ENCODE measurements at places on chromosomes 12 and 14.

GRCh38 chr12:109621901-109622364, 48.3 kb downstream of the MVK start:
- DNase-seq = no peak

- DNase-seq = no peak
These were observed 14.6 kb downstream of the GTF2A1 start for GRCh38 chr14:81206115-81206514.

DNA sequence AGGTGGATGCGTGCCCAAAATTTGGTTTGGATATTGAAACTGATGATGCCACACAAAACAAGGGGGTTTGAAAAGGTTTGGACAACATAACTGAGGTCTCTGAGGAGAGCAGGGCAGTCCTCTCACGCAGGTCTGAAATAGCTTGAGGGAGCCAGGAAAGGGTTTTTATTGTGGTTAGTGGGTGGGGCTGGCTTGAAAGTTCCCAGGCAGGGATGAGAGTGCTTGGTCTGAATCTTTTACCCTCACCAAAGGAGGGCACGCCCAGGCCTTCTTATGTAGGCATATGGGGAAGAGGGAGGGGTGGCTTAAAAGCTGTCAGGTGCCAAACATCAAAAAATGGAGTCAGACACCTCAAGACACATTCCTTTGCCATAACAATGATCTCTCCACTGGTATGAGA, 493.1 kb upstream of the CCDC196 start:
- DNase-seq = no peak

DNA sequence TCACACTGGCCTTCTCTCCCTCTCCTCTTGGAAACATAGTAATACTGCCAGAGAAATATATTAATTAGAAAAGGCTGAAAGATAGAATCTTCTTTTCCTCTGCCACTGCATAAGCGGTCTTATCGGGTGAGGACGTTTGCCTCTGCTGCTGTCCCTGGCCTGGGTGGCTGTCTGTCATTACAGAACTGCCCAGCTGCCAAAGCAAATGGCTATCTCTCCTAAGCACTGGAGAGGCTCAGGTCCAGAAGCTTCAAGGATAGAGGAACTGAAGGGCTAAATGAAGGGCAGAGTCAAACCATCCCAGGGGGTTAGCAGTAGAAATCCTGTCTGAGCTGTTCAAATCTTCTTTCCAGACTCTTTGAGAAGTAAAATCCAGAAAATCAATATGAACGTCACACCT, 198.6 kb upstream of the CAND1 start:
- DNase-seq = no peak

DNA sequence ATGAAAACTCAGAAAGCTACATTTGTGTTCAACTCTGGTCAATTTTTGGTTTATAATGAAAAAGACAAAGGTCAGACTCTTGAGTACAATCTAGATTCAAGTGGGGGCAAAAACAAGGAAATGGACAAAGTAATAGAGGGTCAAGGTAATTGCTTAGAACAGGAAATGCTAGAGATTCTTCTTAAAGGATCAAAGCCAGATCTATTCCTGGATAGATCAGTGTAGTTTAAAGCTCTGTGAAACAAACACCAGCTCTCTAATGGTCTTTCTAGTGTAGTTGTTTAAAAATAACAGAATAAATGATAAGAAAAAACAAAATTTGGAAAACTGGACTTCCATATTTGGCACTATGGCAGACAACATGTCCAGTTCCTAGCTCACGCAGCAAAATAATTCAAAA, 70.7 kb upstream of the SLC8A3 start:
- DNase-seq = no peak

- DNase-seq = no peak
These were observed 5.7 kb downstream of the SHMT2 start for GRCh38 chr12:57235017-57235727.

DNA sequence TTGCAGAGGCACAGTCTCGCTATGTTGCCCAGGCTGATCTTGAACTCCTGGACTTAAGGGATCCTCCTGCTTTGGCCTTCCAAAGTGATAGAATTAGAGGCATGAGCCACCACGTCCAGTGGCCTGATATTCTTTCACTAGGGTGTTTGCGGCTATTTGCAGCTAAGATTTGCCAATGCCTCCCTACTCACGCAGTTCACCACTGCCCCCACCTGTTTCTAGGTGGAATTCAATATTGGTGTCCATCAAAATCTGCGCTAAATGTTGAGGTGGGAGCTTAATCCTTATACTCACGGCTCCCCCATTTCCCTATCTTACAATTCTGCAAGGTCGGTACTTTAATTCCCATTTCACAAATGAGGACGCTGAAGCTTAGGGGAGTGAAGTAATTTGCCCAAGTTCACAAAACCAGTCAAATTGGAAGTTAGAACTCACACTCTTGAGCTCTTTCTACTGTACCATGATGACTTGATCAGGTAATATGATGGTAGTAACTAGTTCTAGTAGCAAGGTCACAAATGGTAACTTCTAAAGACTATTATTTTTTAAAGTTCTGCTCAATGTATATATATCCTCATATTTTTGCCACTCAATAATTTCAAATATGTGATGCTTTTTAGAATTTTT, 22.1 kb upstream of the LRRC9 start:
- DNase-seq = no peak

GRCh38 chr14:85317491-85318021, 212.4 kb upstream of the FLRT2 start:
- no peak for DNase-seq

- no peak for DNase-seq
These were observed 9.4 kb downstream of the KCNA1 start for GRCh38 chr12:4918950-4919660.

GRCh38 chr12:1205512-1206060, 214.6 kb downstream of the ERC1 start:
- no peak for DNase-seq

DNA sequence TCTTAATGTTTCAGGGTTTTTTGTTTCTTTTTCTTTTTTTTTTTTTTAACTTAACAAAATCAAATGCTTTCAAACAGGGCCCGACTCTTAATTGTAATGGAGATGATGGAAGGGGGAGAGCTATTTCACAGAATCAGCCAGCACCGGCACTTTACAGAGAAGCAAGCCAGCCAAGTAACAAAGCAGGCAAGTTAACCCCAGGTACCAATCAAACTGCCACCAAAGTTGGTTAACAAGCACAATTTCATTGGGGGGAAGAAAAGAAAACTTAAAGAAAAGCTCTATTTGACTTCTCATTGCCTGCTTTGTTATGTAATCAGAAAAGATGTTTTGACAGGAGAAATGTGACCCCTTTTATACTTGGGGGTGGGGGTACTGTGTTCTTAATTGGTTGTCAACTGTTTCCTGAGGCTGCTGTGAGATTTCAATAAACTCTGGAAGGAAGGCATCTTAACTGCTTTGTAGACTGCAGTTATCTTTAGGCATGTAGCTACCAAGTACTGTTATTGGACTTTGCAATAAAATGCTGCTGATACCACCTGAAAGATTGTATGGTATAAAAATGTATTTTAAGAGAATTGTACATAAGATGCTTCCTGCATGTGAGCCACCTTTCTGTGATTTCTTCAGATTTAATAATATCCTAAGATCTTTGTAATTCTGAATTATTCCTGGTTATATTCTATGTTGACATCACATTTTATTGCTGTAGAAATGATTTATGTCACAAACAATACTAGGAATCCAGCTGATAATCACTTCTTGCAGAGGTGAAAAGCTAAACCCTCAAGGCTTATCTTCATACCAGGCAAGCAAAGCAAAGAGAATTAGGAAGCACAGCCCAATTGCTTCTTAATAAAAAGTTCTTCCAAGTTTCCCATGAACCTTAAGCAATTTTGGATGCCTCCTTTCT, 26.9 kb downstream of the MAPKAPK5 start:
- DNase-seq = no peak

- no peak for DNase-seq
These were observed 29.2 kb upstream of the PLEKHG6 start for GRCh38 chr12:6281081-6281809.

- DNase-seq = no peak
These were observed 40.8 kb downstream of the VDR start for GRCh38 chr12:47863985-47864384.

DNA sequence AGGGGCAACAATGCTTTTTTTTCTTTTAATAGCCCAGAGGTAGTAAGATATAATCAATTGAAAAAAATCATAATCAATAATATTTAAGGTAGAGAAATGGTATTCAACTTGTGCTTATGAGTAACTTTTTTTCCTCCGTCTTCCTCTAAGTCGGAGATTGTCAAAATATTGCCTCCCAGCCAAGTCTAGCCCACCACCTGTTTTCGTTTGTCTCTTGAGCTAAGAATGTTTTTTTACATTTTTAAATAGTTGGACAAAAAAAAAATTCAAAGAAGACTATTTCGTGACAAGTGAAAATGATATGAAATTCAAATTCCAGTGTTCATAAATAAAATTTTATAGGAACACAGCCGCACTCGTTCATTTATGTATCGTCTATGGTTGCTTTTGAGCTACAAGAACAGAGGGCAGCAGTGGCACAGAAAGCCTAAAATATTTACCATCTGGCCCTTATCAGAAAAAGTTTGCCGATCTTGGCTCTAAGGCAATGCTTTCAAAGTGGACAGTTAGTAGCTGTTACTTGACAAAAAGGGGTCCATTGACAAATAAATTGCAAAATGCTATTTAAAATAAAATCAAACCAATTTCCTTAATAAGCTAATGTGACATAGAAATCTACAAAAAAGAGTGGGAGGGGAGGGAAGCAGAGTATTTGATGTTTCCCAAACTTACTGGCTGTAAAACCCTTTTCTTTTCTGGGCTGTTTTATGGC, 40.8 kb upstream of the MAX start:
- no peak for DNase-seq

DNA sequence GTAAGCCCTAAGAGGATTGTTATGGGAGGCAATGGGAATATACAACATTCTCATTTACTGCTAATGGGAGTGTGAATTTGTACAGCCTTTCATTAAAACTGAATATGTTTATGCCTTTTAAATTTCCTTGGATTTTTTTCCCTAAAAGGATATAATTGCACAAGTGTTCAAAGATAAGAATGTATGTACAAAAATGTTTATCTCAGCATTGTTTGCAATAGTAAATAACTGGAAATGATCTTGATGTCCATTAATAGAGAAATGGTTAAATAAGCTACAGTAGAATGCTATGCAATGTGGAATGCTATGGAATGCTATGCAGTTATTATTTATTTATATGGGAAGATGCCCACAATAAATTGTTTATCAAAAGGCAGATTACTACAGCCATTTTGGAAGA, 62.5 kb upstream of the SLC38A2 start:
- no peak for DNase-seq

- DNase-seq = no peak
These were observed 4.8 kb downstream of the SLC38A1 start for GRCh38 chr12:46264057-46264456.

- DNase-seq = no peak
These were observed 306.6 kb upstream of the ATP2B1 start for GRCh38 chr12:90015228-90015627.

GRCh38 chr12:124169577-124170284, 125.2 kb upstream of the RFLNA start:
- no peak for DNase-seq

DNA sequence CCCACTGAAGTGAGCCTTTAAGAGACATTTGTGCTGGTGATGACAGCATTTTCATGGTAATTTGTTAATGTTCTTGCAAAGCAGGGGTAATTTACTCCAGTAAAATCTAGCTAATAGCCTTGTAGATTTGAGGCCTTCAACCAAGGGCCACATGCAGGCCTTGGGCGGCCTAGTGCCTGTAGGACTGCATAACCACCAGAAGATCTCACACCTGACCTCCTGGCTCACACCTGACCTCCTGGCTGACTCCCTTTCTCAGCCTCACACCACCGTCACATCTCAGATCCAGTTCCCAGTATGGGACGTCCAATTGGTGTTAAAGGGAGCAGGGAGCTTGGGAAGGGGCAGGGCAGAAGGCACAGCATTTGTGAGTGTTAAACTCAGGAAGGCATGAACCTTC, 26.9 kb downstream of the C12orf42 start:
- no peak for DNase-seq

DNA sequence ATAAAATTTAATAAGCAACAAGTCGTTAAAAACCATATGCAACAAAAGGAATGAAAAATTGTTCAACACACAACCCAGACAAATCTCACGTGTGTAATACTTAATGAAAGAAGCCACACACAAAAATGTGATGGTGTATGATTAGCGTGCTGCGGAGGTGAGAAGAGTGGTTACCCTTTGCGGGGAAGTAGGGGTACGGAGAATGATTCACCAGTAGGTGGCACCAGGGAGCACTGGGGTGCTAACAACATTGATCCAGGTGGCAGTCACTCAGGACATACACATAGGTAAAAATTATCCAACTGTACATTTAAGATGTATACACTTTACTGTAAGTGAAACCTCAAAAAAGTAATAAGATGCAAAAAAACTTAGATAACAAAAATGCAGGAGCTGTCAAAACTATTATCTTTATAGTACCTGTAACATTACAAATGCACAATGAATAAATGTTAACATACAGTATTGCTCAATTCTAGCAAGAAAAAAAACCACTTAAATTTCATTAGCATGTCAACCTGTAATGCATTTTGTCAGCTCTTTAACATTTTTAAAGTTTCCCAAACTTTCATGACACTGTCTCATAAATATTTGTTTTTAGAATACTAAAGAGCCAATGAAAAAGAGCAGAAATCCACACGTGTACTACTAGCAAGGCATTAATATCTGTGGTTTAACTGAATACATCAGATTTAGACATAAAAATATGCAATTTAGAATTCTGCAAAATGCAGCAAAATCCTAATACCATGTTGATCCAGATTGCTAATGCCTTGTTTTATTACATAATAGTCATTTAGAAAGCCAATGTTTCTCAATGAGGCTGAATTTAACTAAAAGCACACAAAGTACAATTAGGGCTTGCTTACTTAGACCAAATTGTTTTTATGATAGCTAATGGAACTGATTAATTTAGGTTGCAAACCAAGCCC, 46.7 kb downstream of the TMCC3 start:
- no peak for DNase-seq

DNA sequence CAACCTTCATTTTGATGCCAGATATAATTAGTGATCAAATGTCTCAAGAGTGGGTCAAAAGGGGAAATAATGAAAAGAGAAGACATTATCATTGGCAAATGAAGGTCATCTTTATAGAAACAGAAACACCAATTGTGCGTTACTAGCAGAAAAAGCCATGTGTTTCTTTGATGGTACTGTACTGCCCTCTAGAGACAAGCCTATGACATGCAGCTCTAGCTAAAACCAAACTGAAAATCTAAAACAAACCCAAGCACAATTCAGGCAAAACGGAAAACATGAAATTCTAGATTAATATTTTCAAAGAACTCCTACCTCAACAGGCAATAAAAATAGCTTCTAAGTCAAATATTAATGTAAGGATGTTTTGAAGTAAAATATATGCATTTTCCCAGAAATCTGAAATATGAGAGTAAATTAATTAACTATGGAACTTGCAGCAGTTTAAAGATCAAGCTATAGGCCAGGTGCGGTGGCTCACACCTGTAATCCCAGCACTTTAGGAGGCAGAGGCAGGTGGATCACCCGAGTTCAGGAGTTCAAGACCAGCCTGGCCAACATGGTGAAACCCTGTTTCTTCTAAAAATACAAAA, 115.4 kb downstream of the KLHL28 start:
- no peak for DNase-seq

- DNase-seq = no peak
These were observed 132.2 kb downstream of the ANO4 start for GRCh38 chr12:100926669-100927248.

- DNase-seq = peak; percentile 7
These were observed 112.0 kb downstream of the SLC15A5 start for GRCh38 chr12:16165506-16165905.

- DNase-seq = no peak
These were observed 16.4 kb downstream of the MAP3K9 start for GRCh38 chr14:70792939-70793338.

GRCh38 chr14:75497191-75497590, 25.1 kb upstream of the BATF start:
- DNase-seq = no peak
